ENCODE measurements at places on chromosomes 7 and 10.

- peak; percentile 52 for DNase-seq
Observed at GRCh38 chr7:138864667-138865066, 66.7 kb upstream of the ATP6V0A4 start.

DNA sequence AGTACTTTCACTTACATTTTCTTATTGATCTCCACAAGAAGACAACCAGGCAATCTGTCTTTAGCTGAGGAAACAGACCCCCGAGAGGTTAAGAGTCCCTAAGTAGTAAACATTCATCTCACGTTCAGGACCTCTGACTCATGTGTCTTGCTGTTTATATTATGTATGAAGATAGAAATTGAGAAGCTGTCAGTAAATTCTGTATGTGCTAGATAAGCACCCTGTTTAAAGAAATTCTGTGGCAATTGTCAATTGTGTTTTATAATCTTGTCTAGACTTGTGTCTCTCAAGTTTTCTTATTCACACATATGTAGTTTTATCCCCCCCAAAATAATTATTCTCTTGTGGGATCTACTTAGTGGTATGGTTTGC lies 14.5 kb downstream of the ADK start:
- no peak for DNase-seq

GRCh38 chr10:100485366-100485765 lies 22.6 kb downstream of the WNT8B start:
- peak; percentile 34 for DNase-seq

- DNase-seq: peak; percentile 60
Observed at GRCh38 chr10:113517165-113517900, 35.5 kb upstream of the HABP2 start.

GRCh38 chr10:116053910-116054309 lies 219.1 kb downstream of the GFRA1 start:
- DNase-seq: no peak

All from lower leg skin (tissue), 4 donors.